Amygdala (tissue), 56 donors: ENCODE measurements at places on chromosomes 3 and 15.
A peak's percentile ranks its signal among the peaks of the same experiment; 100 is the strongest.

- DNase-seq: no peak
These were observed 43.4 kb upstream of the PRTG start for GRCh38 chr15:55786341-55786740.

- DNase-seq: no peak
These were observed 10.9 kb downstream of the SLC35A5 start for GRCh38 chr3:112572701-112573100.

GRCh38 chr3:50588759-50589433 lies 19.6 kb downstream of the HEMK1 start:
- DNase-seq: no peak

GRCh38 chr3:38097446-38098375 lies 39.2 kb downstream of the ACAA1 start:
- no peak for DNase-seq

DNA sequence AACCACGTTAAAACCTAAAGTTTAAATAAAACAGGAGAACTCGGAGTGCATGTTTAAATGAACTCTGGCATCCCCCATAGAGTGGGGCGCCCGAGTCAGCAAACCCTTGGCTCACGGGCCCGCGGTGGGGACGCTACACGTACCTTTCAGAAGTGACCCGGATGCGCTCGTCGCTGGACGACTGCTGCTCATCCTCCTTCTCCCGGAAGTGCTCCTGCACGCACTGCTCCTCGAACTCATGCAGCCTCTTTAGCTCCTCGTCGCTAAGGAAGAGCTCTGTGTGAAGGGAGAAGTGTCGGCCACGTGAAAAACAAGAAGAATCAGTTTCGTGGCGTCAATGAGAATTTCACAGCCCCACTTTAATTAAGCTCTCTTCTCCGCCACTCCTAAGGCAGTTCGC lies 34.6 kb upstream of the MTMR10 start:
- no peak for DNase-seq

GRCh38 chr15:35013370-35013769 lies 25.3 kb upstream of the ZNF770 start:
- no peak for DNase-seq

GRCh38 chr15:67521029-67521782 lies at the start of gene C15orf61:
TSS of gene C15orf61 (plus strand) at chr15:67521131. CDS start at chr15:67521249, 118 bp downstream.
- DNase-seq: peak; percentile 84

GRCh38 chr3:108509263-108509662 lies 1.1 kb downstream of the MYH15 start:
- no peak for DNase-seq

DNA sequence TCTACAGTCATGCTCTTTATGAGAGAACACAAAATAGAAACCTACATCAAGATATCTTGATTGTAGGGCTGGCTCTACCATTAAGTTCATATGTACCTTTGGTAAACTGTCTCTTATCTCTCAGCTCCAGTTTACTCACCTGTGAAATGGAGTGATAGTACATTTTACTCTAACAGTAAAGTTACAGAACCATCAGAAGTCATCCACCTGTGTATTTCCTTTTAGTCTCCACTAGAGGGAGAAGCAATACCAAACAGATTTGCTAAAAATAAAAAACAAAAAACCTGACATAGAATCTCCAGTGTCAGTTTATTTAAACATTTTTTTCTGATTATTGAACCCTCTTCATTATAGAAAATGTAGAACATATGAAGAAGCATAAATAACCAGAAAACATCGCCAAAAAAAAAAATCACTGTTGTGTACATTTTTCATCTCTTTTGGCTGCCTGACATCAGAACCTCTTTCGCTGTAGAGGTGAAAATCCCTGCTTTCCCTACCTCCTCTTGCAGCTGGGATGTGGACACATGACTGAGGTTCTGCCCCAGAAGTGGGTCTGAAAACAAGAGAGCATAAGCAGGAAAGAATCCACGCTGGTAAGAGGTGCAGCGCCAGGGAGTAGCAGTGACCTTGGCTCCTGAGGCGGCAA lies 48.7 kb upstream of the WDR72 start:
- DNase-seq: no peak

- no peak for DNase-seq
These were observed 2.2 kb upstream of the PRKCD start for GRCh38 chr3:53158765-53159155.

DNA sequence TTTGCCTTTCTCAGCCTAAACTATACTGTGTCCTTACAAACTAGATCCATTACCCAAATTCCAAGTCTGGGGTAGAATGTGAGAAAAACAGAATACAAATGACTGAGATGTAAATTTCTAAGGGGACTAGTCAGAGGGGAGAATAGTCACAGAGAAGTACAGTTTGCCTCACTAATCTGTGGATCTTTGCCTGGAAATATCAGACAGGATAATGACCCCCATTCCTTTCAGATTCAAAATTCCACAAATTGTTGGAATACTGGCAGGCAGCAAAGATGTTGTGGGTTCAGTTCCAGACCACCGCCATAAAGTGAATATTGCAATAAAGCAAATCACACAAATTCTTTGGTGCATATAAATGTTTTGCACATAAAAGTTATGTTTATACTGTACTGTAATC lies 762.8 kb upstream of the NR2F2 start:
- DNase-seq: no peak

- DNase-seq: no peak
These were observed 160.4 kb upstream of the SLC2A2 start for GRCh38 chr3:171186817-171187500.

- DNase-seq: no peak
These were observed 1.5 kb downstream of the TMEM44 start for GRCh38 chr3:194631696-194632095.

DNA sequence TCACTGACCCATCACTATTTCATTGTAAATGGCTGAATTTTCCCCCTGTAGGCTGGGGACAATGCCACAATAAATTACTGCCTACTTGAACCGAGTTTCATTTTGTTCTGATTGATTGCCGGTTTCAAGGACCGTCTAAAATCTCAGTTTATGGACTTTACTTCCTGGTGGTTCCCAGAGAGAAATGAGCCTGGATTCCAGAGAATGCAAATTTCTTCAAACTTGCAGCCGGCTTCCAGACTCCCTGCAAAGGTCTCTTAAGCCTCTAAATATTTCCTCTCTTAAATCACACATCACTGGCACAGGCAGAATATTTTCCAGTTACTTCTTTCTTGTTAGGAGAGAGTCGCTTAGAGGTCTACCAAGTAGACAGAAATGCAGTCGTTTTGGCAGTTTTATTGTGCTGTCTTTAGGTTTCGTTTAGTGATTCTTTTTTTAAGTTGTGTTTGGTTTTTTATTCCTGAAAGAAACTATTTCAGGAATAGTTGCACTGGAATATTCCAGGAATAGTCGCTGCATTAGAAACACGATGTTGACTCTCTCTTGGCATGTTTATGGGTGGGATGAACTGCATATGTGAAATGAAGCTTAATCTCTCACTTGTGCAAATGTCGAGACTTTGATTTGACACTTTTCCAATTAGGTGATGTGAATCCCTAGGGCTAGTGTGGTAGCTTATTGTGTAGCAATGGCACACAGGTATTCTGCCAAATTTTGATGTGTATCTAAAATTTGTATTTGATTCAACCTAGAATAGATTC lies 284.1 kb upstream of the NR2E3 start:
- DNase-seq: no peak

GRCh38 chr15:68488966-68489365 lies 57.0 kb upstream of the ITGA11 start:
- no peak for DNase-seq

DNA sequence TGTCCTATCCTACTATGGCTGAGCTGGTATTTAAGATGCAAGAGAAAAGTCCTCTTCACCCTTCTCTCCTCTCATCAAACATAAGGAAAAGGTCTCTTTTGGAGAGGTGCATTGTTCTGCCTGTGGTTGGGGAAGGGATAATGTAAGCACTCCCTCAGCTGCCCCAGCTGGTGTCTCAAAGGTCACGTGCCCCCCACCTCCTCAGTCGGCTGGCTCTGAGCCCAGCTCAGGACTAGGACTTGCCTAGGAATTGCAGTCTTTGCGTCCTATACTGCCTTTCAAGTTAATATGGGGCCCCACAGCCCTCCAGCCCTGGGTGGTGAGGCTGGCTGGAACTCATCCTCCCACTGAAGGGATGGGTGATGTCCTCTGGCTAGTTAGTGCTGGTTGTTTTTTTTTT lies 29.7 kb downstream of the OR4F15 start:
- no peak for DNase-seq

- no peak for DNase-seq
These were observed 609.7 kb downstream of the PDCD6IP start for GRCh38 chr3:34408088-34408487.

GRCh38 chr15:77457905-77458265 lies 37.2 kb downstream of the HMG20A start:
- no peak for DNase-seq

GRCh38 chr15:49190586-49190985 lies 20.5 kb downstream of the GALK2 start:
- DNase-seq: no peak

DNA sequence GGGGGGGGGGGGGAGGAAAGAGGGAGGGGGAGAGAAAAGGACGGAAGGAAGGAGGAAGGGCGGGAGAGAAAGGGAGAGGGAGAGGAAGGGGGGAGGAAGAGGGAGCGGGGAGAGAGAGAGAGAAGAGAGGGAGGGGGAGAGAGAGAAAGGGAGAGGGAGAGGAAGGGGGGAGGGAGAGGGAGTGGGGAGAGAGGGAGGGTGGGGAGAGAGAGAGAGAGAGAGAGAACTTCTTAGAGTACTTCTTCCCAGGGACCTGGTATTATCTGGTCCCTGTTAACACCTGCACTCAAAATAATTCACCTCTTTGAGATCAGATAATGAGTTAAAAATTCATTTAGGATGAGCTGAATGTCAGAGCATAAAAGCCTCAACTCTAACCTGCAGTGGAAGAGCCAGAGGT lies 1.1 kb downstream of the SEC13 start:
- no peak for DNase-seq

GRCh38 chr3:186974824-186975313 lies 44.5 kb downstream of the ST6GAL1 start:
- DNase-seq: no peak

DNA sequence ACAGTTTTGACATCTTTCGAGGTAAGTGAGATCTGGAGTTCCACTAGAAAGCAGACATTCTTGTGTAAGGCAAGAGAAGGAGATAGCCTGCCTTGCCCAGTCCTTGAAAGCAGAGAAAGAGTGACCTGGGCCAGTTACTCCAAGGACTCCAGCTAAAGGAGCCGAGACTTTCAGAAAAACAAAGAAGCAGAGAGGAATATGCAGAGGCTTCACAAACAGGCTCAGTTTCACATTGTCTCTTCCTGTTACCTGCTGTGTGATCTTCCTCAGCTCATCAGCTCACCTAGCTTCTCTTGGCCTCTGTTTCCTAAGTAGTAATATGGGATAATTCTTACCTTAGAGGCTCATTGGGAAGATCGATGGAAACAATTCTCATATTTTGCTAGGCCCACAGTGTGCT lies 81.0 kb downstream of the CDC25A start:
- DNase-seq: no peak

- DNase-seq: peak; percentile 53
These were observed 1.0 kb downstream of the ANP32A start for GRCh38 chr15:68819495-68820294.

GRCh38 chr15:100430411-100430810 lies 88.6 kb upstream of the ADAMTS17 start:
- DNase-seq: no peak

- DNase-seq: no peak
These were observed 89.2 kb downstream of the BBX start for GRCh38 chr3:107611775-107612469.

DNA sequence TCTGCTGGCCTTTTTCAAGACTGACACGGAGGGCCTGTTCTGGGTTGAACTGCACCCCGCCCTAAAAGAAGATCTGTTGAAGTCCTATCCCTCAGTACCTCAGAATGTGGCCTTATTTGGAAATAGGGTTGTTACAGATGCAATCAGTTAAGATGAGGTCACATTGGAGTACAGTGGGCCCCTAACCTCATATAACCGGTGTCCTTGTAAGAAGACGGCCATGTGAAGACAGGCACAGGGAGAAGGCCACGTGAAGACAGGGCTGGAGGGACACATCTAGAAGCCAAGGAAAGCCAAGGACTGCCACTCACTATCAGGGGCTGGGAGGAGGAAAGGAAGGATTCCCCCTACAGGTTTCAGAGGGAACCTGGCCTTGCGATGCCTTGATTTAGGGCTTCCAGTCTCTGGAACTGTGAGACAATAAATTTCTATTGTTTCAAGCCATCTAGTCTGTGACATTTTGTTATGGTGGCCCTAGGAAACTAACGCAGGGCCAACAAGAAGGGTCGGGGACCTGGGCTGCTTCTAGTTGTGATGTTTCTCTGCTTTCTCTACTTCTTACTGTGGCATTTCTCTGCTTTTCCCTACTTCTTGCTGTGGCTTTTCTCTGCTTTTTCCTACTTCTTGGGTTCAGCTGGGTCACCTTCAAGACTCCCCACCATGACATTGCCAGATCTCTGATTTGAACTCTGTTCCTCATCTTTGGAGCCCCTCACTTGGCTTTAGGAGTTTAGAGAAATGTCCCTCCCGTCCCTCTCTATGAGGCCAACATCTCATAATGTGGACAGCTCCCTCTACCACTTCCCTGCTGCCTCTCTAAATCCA lies 4.8 kb upstream of the CCDC174 start:
- DNase-seq: no peak

DNA sequence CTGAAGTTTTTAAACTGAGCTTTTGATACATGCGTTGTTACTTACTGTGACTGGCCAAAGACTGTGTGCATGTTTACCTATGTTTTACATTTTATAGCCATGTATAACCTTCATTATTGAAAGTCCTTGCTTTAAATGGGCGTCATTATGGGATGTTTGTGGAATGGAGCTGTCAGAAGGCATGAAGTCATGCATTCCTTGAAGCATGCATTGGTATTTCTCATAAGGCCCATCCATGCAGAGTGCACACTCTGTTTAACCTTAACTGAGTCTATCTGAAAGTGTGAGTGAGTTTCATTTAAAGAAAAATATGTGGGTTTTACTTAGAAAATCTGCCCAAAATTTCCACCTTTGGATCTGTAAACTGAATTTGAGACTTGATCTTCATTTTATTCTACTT lies 51.1 kb downstream of the PSMD6 start:
- no peak for DNase-seq

GRCh38 chr3:50323092-50323600 lies 601 bp upstream of the HYAL2 start:
- DNase-seq: no peak

- no peak for DNase-seq
These were observed 213.3 kb upstream of the CFAP20DC start for GRCh38 chr3:59263152-59263551.

- no peak for DNase-seq
These were observed 138.5 kb upstream of the ANKRD28 start for GRCh38 chr3:15936312-15936711.

- peak; percentile 9 for DNase-seq
These were observed 161.9 kb downstream of the FNDC3B start for GRCh38 chr3:172201136-172201869.

DNA sequence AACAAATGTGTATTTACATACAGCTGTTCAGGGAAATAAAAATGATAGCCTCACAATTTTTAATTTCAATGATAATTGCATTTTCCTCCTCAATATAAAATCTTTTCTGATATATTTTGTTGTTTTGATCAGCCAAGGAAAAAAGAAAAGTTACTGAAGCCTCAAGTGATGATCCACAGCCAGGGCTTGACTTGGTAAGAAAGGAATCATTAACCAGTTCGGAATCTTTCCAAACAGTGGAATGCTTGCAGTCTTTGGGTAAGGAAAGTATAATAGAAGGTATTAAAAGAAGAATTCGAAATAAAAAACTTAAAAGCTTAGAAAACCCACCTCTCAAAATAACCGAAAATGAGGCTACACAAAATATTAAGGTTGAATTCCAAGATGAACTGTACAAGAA lies 1.0 kb downstream of the TOPAZ1 start:
- no peak for DNase-seq

GRCh38 chr15:45866616-45867015 lies 231.8 kb downstream of the SQOR start:
- DNase-seq: no peak
